ENCODE measurements at places on chromosomes 3 and 15.

GRCh38 chr15:69524296-69524695 is 71.7 kb downstream of the RPLP1 start:
- no peak for DNase-seq

GRCh38 chr3:181578743-181579142 is 133.0 kb upstream of the SOX2 start:
- DNase-seq = no peak

- DNase-seq = no peak
Measured at GRCh38 chr3:114143817-114144216, 35.0 kb downstream of the DRD3 start.

GRCh38 chr15:68542348-68542747 is 36.4 kb upstream of the CORO2B start:
- DNase-seq = no peak
